ENCODE measurements at places on chromosomes 7 and 10.

DNA sequence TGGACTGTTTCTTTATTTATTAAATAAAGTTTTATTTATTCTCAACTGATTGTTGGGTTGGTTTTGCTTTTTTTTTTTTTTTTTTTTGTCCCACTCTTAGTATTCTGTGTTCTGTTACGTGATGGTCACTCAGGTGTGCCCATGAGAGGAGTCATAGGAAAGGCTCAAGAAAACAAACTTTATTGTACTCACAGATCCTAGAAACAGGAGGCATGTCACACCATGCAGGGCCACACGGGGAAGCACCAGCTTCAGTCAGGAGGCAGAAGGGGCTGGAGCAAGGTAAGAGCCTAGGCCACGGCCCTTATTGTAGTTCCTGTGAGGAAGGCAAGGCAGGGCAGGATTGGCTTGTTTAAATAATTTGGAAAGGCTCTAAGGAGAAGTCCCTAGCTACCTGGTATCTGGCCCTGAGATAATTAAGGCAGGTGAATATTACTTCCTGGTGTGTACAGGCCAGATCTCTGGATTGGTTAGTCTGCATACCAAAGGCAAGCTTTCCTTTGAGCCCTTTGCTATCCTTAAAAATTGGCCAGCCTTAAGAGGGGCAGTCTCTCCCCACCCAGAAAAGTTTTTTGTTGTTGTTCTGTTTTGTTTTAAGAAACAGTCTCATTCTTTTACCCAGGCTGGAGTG, 8.3 kb downstream of the ATOH7 start:
- H3K27ac ChIP-seq: no peak overlapping the region
- H3K4me3 ChIP-seq: no peak overlapping the region
- no peak for DNase-seq
- H3K4me1 ChIP-seq: no peaks in the 10 kb centered on the region

- no peaks in the 10 kb centered on the region for H3K36me3 ChIP-seq
- no peaks in the 10 kb centered on the region for H3K4me1 ChIP-seq
- H3K27ac ChIP-seq: no peak overlapping the region
- DNase-seq: peak; percentile 67
- H3K27me3 ChIP-seq: no peaks in the 10 kb centered on the region
- no peak overlapping the region for H3K4me3 ChIP-seq
Measured at GRCh38 chr10:52951824-52952223, 179.2 kb upstream of the MBL2 start.

- no peak overlapping the region for H3K4me3 ChIP-seq
- no peaks in the 10 kb centered on the region for H3K36me3 ChIP-seq
- H3K4me1 ChIP-seq: no peaks in the 10 kb centered on the region
- H3K27ac ChIP-seq: no peak overlapping the region
- H3K27me3 ChIP-seq: peaks cover 7% of the 10 kb centered on the region
- DNase-seq: peak; percentile 58
Measured at GRCh38 chr10:100338434-100339036, 8.5 kb upstream of the SCD start.

- no peaks in the 10 kb centered on the region for H3K36me3 ChIP-seq
- no peaks in the 10 kb centered on the region for H3K4me1 ChIP-seq
- H3K27me3 ChIP-seq: peaks cover 27% of the 10 kb centered on the region
- H3K27ac ChIP-seq: peak overlapping the region; percentile 43
- DNase-seq: peak; percentile 37
- peak overlapping the region; percentile 32 for H3K4me3 ChIP-seq
Measured at GRCh38 chr7:114084472-114085312, 165.9 kb upstream of the PPP1R3A start.

DNA sequence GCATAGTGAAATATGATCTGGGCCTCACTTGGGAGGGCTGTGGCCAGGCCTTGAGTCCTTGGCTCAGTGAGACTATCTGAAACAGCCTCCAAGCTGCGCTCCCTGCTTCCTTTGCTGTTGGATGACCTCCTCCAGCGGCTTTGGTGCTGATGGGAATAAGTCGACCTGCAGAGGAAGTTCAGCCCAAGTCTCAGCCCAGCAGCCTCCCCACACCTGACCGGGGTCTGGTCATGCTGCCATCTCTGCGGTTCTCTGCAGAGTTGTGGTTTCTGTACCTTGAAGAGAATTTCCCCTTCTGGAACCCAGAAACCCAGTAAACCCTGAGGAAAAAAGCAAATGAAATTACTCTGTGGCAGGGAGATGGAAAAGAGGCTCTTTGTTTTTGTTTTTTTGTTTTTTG, 4.6 kb upstream of the RBAK start:
- H3K27me3 ChIP-seq: no peaks in the 10 kb centered on the region
- no peak overlapping the region for H3K27ac ChIP-seq
- H3K4me1 ChIP-seq: no peaks in the 10 kb centered on the region
- no peaks in the 10 kb centered on the region for H3K36me3 ChIP-seq
- DNase-seq: no peak

DNA sequence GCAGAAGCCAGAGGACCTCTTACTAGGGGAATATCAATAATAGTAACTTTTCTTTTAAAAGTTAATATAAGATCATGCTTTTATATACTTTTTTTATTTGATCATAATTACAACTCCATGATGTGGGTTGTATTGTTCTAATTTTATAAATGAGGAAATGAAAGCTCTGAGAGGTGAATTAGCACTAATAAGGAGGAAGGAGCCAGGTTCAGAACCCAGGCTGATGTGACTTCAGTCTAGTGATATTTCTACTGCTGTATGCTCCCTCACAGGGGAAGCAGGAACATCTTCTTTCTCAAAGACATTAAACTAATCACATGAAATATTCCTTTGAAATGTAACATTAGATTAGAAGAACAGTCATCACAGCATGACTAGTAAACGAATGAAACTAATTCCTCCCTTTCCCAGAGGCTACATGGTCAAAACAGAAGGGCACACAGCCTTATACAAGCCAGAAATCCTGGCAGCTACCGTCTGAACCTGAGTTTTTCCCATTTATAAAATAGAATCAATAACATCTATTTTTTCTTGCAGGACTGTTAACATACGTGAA, 81.4 kb upstream of the GJD4 start:
- H3K4me1 ChIP-seq: no peaks in the 10 kb centered on the region
- H3K4me3 ChIP-seq: no peak overlapping the region
- no peaks in the 10 kb centered on the region for H3K36me3 ChIP-seq
- no peaks in the 10 kb centered on the region for H3K27me3 ChIP-seq
- no peak overlapping the region for H3K27ac ChIP-seq
- DNase-seq: no peak

- H3K27ac ChIP-seq: no peak overlapping the region
- no peak for DNase-seq
- no peak overlapping the region for H3K4me3 ChIP-seq
- H3K4me1 ChIP-seq: no peaks in the 10 kb centered on the region
Measured at GRCh38 chr7:20742913-20743312, 43.8 kb downstream of the SP8 start.

GRCh38 chr7:1364068-1364905, 95.0 kb downstream of the MICALL2 start:
- no peaks in the 10 kb centered on the region for H3K36me3 ChIP-seq
- H3K4me3 ChIP-seq: no peak overlapping the region
- no peak for DNase-seq
- H3K27me3 ChIP-seq: peaks cover 13% of the 10 kb centered on the region
- H3K4me1 ChIP-seq: no peaks in the 10 kb centered on the region
- H3K27ac ChIP-seq: no peak overlapping the region

GRCh38 chr10:93620925-93621324, 8.6 kb downstream of the PDE6C start:
- H3K27ac ChIP-seq: no peak overlapping the region
- H3K36me3 ChIP-seq: no peaks in the 10 kb centered on the region
- no peak overlapping the region for H3K4me3 ChIP-seq
- no peaks in the 10 kb centered on the region for H3K4me1 ChIP-seq

DNA sequence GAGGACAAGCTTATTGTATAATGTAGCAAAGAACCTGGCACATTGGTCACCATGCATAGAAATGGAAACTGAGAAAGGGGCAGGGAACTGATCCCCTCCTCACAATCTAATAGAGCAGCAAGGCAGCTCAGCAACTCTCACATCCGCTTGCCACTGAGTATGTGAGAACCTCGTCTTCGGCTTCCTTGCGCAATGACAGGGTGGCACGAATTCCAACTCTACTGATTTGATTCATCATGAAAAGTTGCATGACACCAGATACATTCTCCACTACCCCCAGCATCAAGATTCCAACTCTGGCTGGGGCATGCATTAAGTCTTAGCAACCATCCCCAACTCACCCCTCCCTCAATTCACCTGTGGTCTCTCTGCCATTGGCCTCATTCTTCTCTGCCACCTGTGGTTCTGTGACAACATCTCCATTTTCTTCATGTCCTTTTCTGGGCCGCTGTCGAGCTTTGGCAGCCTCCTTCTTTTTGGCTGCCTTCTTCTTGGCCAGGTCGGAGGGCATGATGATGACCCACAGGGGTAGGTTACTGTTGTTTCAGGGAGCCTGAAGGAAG, 976 bp downstream of the ABCF2 start:
- H3K4me1 ChIP-seq: peaks cover 5% of the 10 kb centered on the region
- peak overlapping the region; percentile 89 for H3K27ac ChIP-seq
- no peaks in the 10 kb centered on the region for H3K27me3 ChIP-seq
- H3K36me3 ChIP-seq: peaks cover 9% of the 10 kb centered on the region
- peak overlapping the region; percentile 88 for H3K4me3 ChIP-seq

GRCh38 chr7:39681887-39682441, 58.6 kb downstream of the RALA start:
- no peak overlapping the region for H3K27ac ChIP-seq
- H3K4me3 ChIP-seq: no peak overlapping the region
- DNase-seq: no peak
- peaks cover 9% of the 10 kb centered on the region for H3K4me1 ChIP-seq

- H3K4me3 ChIP-seq: no peak overlapping the region
- no peaks in the 10 kb centered on the region for H3K4me1 ChIP-seq
- no peaks in the 10 kb centered on the region for H3K36me3 ChIP-seq
- H3K27me3 ChIP-seq: no peaks in the 10 kb centered on the region
Measured at GRCh38 chr10:112996462-112996861, 46.4 kb downstream of the TCF7L2 start.

DNA sequence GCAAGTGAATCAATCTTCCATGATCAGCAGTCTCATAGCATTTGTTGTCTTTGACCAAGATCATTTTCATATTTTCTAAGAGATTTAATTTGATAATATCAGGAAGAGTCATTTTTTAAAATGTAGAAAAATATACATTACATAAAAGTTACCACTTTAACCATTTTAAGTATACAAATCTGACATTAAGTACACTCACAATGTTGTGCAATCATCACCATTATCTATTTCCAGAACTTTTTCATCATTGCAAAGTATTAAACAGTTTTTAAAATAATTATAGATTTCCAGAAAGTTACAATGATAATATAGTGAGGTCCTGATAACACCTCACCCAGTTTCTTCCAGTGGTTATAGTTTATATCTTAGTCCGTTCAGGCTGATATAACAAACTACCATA, 222.5 kb upstream of the RHOBTB1 start:
- no peak overlapping the region for H3K4me3 ChIP-seq
- H3K27me3 ChIP-seq: no peaks in the 10 kb centered on the region
- no peaks in the 10 kb centered on the region for H3K4me1 ChIP-seq
- no peak overlapping the region for H3K27ac ChIP-seq
- H3K36me3 ChIP-seq: no peaks in the 10 kb centered on the region

DNA sequence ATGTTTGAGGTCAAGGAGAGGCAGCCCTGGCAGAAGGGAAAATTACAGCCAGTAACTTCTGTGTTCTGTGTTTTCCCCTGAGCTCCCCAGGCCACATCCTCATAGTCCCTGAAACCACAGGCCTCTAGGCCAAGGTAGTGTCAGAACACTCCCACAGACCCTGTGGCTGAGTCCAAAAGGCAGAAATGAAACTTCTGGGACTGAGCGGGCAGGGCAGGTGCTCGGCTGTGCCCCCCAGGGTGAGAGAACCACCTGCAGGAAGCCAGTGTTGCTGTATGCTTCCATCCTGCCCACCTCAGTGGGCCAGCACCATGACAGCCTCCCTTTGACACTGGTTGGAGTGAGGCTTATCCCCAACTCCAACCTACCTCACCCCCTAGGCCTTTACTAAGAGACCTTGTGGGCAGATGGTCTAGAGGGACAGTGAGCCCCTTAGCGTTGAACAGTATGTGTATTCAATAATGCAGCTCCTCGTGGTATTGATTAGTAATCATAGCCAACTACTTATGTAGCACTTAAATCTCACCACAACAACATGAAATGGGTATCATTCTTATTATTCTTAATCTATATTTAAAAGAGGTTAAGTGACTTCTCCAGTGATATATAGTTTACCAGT, 30.3 kb downstream of the PIK3CG start:
- no peaks in the 10 kb centered on the region for H3K4me1 ChIP-seq
- H3K27ac ChIP-seq: no peak overlapping the region
- no peaks in the 10 kb centered on the region for H3K27me3 ChIP-seq
- no peak overlapping the region for H3K4me3 ChIP-seq

- peak overlapping the region; percentile 47 for H3K27ac ChIP-seq
- H3K4me3 ChIP-seq: no peak overlapping the region
- DNase-seq: peak; percentile 65
- H3K36me3 ChIP-seq: peaks cover 3% of the 10 kb centered on the region
- H3K4me1 ChIP-seq: peaks cover 13% of the 10 kb centered on the region
Measured at GRCh38 chr7:1883031-1883761, 213.1 kb downstream of the ELFN1 start.
